ENCODE measurements at places on chromosomes 7 and 10.
A peak's percentile ranks its signal among the peaks of the same experiment; 100 is the strongest.

DNA sequence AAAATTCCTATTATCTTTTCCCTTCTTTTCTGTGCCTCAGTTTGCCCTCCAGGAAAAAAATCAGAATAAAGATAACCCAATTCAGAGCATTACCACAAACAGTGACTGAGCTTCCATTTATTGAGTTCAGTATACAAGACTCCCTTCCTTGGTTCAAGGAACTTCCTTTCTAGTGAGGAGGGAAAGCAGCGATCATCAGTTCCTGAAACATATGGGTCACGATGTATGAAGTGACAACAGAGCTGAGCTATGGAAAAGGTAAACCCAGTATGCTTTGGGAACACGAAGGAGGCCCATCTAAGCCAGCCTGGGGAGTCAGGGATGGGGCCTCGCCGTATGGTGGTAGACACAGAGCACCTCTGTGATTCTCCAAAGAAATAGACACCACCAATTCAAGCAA, 15.8 kb downstream of the C10orf71 start:
- DNase-seq: no peak

- no peak for DNase-seq
Observed at GRCh38 chr7:51234139-51234538, 82.5 kb downstream of the COBL start.

DNA sequence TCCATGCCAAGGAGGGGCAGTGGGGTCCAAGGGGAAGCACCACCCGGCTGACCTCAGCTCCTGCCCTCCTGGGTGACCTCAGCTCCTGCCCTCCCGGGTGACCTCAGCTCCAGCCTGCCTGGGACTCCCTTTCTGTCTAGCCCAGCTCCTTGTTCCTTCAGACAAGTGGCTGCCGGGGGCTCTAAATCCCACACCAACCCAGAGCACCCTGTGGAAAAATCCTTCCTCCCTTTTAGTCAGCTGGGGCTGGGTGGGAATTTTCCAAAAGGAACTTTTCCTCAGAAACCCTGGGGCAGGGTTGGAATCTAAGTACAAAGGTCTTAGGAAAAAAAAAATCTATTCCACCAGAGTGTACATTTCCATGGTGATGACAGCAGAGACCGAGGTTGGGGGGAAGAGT, 36.3 kb downstream of the AKR1B1 start:
- no peak for DNase-seq

- peak; percentile 38 for DNase-seq
Observed at GRCh38 chr10:96758423-96758822, 38.1 kb upstream of the PIK3AP1 start.

DNA sequence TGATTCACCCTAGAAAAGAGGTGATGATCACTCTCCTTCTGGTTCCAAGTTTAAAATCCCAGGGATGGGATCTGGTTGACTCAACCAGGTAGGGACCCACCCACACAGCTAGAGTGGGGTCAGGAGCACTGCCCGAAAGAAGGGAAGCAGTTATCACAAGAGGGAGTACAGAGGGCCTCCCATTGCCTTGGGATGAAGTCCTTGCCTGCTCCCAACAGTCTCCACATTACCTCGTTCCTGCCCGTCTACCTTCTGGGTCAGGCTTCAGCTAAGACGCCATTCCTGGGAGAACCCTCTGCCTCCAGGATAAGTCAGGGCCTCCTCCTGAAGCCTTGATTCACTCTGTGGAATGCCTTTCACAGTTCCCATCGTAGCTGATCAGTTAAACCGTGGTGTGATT, 23.8 kb downstream of the ZMIZ2 start:
- no peak for DNase-seq

- no peak for DNase-seq
Observed at GRCh38 chr7:46725136-46725535, 804.1 kb upstream of the IGFBP3 start.

GRCh38 chr7:105978035-105978434, 15.0 kb downstream of the CDHR3 start:
- no peak for DNase-seq

DNA sequence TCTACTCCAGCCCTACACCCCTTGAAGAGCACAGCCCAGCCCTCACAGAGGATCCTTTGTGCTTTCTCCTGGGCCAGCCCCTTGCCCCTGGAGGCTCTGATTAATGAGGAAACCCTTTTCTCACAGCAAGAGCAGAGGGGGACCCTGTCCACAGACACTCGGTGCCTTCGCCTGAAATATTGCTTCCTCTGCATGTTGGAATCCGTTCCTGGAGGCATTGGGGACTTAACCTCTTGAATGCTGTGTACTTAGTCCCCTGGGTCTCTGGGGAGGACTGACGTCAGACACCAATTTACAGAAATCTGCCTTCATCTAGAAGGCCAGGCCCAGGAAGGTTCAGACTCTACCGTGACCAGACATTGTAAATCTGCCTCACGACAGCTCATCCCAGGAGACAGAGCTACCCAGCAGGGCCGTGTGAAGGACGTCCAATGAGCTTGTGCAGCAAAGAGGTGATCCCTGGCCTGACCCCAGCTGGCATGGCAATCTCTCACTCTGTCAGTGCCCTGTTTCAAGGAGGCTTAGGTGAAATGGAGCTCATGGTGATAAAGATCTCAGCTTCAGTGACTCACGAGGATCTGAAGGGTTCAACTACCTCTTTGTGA, 8.1 kb upstream of the TMEM72 start:
- no peak for DNase-seq

GRCh38 chr10:92244796-92245195, 46.1 kb downstream of the CPEB3 start:
- DNase-seq: no peak

DNA sequence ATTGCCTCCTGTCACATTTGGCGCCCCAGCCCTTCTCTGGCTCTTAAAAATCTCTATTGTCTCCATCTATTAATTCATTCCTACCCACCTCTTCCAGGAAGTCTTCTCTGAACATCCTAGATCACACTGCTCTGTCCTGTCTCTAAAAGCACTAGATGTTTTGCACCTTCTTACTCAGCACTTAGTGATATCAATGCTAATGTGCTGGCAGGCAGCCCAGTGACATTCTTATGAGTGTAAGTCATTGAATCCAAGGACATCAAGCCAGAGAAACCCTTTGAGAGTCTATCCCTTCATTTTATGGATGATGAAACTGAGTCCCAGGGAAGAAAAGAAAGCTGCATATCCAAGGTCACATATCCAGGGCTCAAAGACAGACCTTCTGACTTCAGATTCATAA, 48.3 kb upstream of the PAX2 start:
- no peak for DNase-seq

- DNase-seq: no peak
Observed at GRCh38 chr7:87882151-87882937, 6.1 kb downstream of the DBF4 start.

- DNase-seq: no peak
Observed at GRCh38 chr7:112103246-112103645, 103.0 kb downstream of the DOCK4 start.

DNA sequence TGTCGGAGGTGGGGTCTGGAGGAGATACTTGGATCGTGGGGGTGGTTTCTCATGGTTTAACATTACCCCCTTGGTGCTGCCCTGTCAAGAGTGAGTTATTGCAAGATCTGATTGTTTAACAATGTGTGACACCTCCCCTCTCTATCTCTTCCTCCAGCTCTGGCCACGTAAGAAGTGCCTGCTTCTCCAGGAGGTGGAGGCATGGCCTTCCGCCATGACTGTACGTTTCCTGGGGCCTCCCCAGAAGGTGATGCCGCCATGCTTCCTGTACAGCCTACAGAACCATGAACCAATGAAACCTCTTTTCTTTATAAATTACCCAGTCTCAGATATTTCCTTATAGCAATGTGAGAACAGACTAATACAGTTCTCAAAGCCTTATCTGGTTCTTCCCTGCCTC, 547.0 kb downstream of the CALN1 start:
- DNase-seq: no peak

DNA sequence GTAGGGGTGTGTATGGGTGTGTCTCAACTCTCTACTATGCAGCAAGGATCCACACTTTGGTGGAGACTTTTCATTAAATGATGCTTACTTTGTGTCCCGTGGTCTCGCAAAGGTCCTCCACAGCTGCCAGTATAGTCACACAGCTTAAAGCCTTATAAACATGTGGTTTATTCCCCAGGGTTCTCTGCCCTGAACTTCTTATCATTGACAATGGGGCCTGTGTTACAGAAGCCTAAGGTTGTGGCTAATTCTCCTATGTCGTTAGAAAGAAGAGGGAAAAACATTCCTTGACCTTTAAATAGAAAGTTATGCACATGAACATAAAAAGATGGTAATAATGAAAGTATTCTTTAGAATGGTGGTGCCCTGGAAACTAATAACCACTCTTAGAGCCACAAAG, 201.4 kb downstream of the INHBA start:
- no peak for DNase-seq

GRCh38 chr10:118737603-118738302, 17.0 kb downstream of the CACUL1 start:
- DNase-seq: no peak

DNA sequence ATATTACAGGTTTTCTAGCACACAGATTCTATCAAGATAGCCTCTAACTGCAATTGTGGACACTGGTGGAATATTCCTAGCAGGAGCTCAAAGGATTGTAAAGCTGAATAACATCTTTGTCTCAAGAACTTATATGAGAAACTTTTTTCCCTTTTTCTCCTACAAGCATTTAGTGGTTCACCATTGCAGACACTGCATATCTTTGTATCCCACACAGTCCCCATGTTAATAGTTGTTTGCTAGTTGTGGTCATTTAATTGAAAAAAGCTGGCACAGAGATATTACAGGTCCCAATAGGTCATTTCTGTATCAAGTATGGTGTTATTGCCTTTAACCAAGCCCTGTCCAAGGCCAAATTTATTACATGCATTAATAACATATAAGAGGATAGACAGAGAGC, 226.2 kb upstream of the TCF7L2 start:
- DNase-seq: no peak

GRCh38 chr7:80876894-80877414, 41.9 kb downstream of the SEMA3C start:
- DNase-seq: no peak

DNA sequence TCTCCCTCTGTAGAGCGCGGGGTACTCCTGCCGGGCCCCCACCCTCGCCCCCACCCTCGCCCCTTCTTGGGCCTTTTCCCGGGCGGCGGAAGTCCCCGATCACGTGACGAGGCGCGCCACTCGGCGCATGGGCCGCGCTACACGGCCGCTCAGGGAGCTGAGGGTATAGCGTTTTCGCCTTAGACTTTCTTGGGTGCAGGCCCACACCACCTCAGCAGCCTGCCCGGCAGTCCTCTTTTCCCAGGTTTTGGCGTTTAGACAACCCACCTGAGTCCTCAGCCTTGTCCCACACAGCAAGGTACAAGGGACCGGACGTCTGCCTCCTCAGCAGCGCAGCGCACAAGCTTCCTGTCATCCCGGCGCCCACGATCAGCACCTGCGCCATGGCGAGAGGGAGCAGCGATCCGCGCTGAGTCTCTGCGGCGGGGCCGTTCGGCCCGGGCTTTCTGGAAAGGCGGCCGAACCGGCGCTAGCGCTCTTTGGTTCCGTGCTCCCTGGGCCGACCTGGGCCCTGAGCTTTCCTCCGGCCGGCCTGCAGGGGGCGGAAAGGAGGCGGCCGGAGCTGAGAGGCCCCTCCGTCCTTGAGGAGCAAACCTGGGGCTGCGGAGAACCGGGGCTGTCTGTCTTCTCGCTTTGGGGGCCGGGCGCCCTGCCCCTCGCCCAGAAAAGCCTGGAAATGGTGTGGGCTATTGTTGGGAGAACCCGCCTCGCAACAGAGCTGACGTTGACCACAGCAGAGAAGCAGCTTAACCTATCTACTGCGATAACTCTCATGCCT, at the start of gene RNLS:
Gene RNLS, minus strand, starts transcription at position 513 of the 778 bp plus-strand sequence.
- peak; percentile 67 for DNase-seq

DNA sequence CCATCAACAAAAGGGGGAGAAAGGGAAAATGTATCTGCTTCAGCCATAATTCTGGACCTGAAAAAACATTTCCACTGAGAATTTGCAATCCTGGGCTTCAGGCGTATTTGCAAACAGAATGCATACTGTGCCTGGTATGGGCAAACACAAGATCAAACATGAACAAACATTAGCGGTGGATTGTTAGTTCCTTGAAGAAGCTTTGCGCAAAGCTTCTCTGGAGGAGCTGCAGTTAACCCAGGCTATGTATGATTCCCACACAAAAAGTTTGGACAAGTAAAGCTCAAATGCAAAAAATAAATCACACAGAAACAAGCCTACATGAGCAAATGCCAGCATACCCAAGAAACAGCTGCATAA, 20.4 kb upstream of the HILPDA start:
- no peak for DNase-seq

DNA sequence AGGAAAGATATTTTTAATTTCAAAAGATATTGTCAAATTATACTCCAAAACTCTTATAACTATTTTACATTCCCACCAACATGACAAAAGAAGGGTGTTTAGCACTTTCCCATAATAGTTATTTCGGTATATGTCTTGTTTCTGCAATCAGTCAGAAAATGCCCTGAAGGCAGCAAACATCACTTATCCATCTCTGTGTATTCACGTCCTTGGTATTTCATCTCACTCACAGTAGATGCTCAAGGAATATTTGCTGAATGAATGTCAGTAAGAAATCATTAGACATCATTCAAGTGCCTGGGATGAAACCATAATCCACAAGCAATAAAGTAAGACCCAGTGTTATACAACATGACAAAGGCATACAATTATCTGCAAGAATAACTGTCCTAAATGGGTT, 112.7 kb downstream of the GFRA1 start:
- DNase-seq: no peak

DNA sequence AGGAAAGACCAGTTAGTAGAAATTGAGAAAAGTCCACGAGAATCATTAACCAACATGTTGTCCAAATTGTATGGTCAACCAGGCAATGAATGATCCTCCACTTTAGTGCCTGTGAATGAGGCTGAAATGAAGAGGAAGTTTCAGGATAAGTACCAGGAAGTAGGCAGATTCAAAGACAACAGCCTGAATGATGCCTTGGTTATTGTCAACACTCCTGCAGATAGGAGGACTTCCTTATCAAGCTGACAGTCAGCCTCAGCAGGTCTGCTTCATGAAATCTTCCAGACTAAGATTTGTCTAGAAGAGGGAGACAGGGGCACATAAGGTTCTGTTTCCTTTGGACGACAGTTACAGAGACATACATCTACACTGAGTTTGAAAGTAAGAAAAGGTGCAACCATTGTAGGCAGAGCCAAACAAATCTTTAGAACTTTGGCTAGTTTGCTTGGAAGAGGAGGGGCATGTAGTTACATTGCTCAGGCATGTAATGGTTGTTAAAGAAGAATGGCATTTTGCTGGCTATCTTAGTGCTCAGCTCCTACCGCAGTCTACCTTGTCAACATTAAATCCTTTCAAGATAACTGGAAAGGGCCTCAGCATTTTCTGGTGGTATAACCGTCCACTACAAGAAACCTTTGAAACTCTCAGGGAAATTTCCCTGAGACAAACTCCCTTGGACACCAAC, 81.4 kb downstream of the ABI1 start:
- no peak for DNase-seq

GRCh38 chr7:157713591-157713990, 376.8 kb downstream of the DNAJB6 start:
- DNase-seq: no peak

GRCh38 chr7:33108554-33109004, 625 bp downstream of the RP9 start:
- DNase-seq: no peak

GRCh38 chr7:158820656-158821055, 8.7 kb downstream of the ESYT2 start:
- no peak for DNase-seq

- DNase-seq: no peak
Observed at GRCh38 chr7:3404501-3404900, 103.4 kb downstream of the SDK1 start.
